ENCODE measurements at places on chromosomes 11 and 22.

DNA sequence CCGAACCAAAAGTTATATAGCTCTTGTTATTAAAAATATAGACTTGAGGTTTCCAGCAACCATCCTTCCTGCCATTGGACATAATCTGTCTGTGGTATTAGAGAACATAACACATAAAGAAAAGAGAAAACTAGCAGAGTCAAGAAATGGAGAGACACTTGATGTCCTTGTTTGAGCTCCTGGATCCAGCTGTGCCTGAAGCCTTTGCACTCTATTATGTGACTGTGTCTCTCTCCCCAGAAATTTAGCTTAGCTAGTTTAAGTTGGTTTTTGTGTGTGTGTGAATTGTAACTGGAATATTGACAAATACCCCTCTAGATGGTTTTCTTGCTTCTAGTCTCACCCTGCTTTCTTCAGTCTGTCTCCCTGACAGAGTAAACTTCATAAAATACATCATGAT lies 61.6 kb downstream of the SC5D start:
- no peak for DNase-seq

DNA sequence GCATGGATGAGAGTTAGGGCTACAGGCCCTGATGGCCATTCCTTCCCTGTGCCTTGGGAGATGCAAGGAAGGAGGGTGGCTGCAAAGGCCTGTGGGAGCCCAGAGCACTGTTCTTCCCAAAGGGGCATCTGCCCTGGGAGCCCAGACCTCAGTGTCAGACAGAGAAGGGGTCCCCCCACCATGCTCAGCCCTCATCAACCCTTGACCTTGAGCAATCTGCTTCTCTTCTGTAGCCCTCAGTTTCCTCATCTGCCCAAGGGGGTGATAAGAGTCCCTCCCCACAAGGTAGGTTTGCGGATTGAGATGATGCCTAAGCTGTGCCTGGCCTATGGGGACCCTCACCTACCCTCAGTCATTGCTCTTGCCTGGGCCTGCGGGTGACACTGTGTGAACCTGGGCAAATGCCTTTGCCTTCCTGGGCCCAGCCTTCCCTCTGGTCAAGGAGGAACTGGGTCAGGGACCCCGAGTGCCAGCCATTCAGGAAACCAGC lies 47.5 kb downstream of the IGLL5 start:
- no peak for DNase-seq

GRCh38 chr11:90204832-90205646 lies 17.8 kb downstream of the CHORDC1 start:
- DNase-seq, result peak; percentile 59

DNA sequence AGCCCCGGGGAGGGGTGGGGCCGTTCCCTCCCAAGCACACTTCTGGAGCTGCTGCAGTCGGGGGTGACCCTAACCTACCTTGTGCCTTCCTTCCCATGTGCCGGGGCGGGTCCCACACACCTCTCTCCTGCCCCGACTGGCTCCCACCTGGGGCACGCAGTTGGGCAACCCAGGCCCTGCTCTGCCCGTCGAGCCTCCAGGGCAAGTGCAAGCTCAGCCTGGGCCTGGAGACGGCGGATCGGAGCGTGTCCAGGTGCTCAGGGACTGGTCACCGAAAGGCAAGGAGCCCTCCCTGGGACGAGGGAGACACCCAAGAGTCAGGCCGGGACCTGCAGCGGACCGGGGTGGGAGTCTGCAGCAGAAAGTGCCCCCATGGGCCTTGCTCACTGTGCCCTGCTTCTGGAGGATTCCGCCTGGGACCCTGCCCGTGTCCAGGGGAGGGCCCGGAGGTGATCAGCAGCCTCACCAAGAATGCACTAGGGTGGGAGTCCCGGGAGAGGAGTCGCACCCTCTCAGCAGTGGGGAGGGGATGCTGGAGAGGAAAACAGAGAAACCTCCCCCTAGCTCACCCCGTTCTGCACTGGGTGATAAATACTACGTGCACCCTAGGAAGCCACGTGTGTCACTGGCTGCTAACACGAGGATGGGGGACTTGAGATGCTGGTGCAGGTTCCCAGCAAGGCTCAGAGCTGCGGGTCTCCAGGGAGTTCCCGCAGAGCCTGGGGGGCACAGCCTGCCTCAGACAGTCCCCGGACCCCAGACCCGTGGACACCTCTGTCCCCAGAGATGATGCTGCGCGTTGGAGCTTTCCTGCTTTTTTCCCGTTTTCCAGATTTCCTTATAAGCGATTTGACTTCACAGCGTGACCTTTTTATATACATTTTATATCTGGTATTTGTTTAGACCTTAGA lies 5.2 kb upstream of the GATD1 start:
- no peak for DNase-seq

GRCh38 chr11:2390091-2390724 lies 10.3 kb upstream of the TSSC4 start:
- DNase-seq, result no peak
